Epithelial cell of esophagus (primary cell): ENCODE measurements at places on chromosomes 4 and X.
A peak's percentile ranks its signal among the peaks of the same experiment; 100 is the strongest.

DNA sequence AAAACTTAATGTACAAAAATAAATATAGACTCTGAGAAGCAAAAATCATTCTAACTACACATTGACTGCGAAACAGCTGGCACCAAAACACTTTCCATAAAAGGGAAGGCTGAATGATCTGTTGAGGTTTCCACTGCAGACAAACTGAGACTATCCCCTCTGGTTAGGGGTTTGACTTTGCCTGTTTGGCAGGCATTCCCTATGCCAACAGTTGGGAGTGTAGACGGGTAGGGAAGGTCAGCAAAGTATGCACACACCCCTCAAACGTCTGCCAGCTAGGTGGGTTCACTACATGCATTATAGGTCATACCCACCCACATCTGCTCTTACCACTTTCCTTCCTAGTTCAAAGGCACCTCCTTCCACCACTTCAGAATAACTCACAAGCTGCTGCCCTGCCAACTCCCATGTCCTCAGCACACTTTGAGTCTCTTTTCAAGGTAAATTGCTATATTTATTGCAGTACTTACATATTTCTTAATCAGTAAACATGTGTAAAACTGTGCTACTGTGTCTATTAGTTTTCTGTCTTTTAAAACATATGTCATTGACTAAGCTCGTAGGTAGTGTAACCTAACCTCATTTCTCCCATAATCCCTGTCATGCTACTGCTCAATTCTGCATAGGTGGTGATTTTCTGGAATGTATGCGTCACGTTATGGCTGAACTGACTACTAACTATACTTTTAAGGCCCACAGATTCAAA is 12.4 kb downstream of the CTSO start:
- DNase-seq = no peak

DNA sequence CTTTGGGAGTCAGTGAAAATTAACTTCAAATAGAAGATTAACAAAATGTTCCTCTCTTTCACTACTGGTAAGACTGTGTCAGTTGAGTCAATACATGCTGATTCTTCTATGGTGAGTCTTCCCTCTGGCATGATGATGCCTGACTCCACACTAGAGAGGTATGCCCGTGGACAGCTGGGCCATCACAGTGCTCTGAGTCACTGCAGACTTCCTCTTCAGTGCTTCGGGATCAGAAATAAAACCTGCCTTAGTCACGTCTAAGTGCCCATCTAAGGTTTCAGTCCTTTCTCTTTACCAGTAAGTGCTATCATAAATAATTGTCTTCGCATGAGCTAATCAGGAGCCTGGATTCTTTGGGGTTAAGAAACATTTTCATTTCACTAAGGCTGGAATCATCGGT is 1.6 kb upstream of the ASB5 start:
- DNase-seq = peak; percentile 99

DNA sequence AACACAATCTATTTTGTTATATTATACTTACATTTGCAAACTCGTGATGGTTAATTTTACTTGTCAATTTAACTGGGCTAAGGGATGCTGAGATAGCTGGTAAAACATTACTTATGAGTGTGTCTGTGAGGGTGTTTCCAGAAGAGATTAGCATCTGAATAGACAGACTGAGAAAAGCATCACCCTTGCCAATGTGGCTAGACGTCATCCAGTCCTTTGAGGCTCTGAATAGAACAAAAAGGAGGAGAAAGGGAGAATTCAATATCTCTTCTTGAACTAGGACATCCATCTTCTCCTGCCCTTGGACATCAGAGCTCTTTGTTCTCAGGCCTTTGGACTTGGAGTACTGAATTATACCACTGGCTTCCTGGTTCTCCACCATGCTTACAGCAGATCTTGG is 154.6 kb downstream of the EPHA5 start:
- DNase-seq = no peak

- DNase-seq = no peak
These were observed 516 bp upstream of the COX18 start for GRCh38 chr4:73070074-73070390.

GRCh38 chrX:48493890-48494364 is 14.9 kb upstream of the PORCN start:
- peak; percentile 55 for DNase-seq

DNA sequence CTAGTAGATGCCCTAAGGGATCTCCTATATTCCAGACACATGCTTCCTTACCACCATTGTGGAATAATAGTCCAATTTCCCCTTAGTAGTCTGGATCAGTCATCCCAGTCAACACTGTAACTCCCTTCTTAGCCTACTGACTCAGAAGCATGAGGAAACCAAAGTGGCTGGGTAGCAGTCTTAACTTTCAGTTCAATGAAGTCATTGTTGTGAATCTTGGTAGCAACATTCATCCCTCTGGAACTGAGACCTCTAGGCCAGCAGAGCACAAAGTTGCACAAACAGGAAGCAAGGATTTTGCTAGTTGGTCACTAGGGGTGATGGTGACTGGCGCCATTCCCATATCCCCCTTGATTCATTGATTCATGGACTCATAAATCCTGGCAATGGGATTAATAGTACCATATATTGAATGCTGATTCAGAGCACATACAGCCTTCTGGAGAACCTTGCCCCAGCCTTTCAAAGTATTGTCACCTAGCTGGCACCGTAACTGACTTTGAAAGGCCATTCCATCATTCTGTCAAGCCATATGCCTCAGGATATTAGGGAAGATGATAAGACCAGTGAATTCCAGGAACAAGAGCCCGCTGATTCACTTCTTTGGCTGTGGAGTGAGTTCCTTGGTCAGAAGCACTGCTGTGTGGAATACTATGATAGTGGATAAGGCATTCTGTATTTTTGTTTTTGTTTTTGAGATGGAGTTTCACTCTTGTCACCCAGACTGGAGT is 19.7 kb upstream of the GPAT3 start:
- DNase-seq = peak; percentile 91

DNA sequence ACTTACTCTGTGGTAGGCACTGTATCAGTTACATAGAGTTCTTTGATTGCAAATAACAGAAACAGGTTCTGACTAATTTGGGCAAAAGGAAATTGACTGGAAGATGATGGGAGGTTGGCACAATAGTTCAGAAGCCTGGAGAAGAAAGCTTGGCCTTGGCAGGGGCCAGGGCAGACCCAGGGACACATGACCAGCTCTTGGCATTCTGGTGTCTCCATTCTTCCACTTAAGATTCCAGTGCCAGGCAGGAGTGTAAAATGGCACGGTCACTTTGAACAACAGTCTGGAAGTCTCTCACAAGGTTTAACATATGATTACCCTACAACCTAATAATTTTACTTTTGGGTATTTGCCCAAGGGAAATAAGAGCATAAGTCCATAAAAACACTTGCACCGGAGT is 175.9 kb downstream of the BCOR start:
- no peak for DNase-seq

- no peak for DNase-seq
These were observed 154.1 kb upstream of the FAM241A start for GRCh38 chr4:111991163-111991562.

- peak; percentile 58 for DNase-seq
These were observed 462.3 kb downstream of the DMD start for GRCh38 chrX:32749070-32749469.

- DNase-seq = no peak
These were observed 175.6 kb downstream of the KLHL4 start for GRCh38 chrX:87693204-87693603.

DNA sequence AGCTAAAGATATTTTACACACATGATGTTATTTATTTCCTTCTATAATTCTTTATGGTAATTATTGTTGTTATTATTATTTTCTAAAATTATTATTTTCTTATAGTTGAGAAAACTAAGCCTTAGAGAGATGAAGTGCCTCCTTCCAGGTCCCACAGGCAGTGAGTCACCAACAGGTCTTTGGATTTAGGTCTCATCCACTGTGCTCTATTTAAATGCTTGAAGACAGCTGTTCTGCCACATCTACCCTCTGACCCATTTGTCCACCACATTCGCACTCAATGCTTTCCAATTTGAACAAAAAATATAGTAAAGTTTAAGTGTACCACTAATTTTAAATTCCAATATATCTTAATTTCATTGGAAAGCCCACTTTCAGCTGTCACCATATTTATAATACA is 566.4 kb downstream of the PPARGC1A start:
- no peak for DNase-seq

DNA sequence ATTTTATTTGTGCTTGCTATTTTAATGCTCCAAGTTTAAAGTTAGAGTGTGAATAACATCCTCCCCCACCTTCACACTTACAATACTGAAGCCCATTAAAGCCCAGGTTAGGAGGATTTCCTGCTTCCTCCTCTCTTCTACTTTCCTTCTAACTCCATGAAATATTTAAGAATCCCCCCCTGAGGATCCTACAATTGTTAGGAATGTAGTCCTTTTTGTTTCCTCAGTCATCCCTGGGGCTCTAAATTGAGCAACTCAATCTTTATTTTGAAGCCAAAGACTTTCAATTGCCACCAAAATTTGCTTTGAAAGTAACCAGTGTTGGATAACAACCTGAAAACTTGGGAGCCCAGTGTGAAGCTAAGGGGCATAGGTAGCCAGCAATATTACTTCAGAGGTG is 276.9 kb downstream of the FAM47A start:
- DNase-seq = no peak

GRCh38 chrX:623268-623598 is 7.4 kb upstream of the SHOX start:
- DNase-seq = no peak

- DNase-seq = peak; percentile 6
These were observed 27.7 kb downstream of the ENPP6 start for GRCh38 chr4:184189966-184190365.

DNA sequence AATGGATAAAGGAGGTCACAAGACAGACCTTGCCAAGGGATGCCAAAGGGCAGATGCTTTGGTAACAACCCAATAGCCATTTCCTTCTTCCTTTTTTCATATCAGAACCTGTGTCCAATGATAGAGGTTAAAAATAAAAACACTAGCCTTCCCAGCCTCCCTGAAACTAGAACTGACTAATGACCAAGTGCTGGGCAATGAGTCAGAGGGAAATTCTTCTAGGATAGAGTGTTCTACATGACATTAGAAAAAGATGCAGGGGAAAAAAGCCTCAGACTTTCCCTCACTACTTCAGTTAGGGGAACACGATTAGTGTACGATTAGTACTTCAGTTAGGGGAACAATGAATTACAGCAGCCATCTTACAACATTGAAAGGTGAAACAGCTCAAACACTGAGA is 29.3 kb upstream of the FAM47C start:
- peak; percentile 12 for DNase-seq

DNA sequence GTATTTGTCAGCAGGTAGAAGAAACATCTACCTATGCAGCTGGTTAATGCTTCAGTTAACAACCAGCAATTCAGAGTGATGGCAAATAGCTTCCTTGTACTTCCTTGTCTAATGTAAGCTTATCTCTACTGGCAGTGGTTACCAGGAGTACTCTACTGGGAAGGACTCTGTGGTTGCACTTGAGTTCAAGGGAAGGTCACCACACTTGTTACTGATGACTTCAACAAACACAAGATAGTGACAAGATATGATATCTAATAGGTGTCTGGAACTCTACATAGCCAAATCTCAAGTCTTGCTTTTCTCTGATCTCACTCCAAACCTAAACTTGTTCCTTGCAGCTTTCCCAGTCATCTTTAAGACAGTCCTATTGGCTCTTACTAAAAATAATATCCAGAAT is 1644.9 kb upstream of the TENM3 start:
- no peak for DNase-seq
